ENCODE measurements at places on chromosomes 7 and 10.

DNA sequence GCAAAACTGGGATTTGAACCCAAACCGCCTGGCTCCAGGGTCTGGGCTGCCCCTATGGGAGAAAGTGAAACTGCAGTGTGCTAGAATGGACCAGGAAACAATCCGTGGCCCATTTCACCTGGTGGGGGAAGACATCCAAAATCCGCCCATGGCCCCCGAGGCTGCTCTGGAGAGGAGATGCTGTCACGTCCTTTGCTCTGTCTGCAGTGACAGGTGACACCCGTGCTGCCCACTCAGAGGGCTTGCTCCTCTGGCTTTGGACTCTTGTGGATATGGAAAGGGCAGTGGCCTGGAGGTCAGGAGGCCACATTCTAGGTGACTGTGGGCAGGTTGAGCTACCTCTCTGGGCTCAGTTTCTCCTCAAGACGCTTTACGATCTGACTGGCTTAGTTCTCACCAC is 151.2 kb upstream of the GPR26 start:
- no peak for DNase-seq

- no peak for DNase-seq
Observed at GRCh38 chr7:102004229-102004628, 186.8 kb downstream of the CUX1 start.

DNA sequence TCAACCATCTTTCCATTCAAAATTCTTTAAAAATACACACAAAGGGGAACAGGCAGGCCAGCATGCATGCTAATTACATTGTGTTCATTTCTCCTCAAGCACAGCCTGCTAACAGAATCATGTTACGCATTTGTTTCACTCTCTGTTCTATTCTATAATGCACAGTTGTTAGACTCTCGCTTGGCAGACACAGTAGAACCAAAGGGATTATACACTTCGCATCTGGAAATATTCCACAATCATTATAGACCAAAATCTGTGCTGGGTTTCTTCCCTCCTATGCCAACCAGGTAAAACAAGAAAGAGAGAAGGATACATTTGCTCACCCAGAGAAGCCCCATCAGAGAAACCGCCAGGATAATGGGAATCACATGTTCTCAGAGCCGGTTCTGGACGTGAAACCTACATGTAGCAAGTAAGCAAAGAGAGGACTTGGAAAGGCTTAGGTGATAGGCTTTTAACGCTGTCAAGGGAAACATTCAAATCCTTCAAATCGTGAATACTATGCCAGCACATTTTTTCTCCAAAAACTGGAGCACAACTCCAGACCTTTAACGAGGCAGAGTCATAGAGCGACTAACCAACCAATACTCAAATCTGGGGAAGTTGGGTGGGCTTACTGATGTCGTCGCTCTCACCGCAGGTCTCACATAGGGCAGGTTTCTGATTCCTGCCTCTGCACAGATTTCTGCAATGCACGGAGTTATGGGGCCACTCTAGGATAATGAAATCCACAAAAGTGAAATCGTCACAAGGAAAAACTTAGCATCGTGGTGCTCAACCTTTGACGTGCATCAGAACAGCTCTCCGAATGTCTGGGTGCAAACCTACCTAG is 380.5 kb upstream of the AUTS2 start:
- no peak for DNase-seq

DNA sequence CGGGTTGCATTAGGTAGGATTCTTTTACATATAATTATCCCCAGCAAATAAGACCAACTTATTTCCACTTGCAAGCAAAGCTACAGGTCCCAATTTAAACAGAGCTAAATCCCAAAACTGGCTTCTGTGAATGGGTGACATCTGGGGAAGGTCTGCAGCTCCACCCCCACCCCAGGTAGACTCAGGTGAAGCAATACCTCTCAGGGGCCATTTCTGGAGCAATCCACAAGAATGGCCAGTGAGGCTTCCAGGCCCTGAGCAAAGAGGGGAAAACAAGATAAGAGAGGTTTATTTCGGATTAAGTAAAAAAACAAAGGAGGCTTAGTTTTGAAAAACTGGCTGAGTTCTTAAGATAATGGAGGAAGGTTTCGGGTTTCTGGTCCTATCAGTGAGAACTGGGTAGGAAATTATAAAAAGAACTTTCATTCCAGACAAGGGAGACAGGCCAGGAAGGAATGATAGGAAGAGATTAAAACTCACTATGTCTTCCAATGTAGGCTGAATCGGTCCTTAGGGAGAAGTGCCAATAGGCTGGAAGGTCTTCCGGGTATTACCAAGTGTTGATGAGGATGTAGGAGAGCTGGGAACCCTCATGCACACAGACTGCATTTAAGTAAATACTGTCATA is 25.4 kb downstream of the SH3PXD2A start:
- DNase-seq, result no peak

DNA sequence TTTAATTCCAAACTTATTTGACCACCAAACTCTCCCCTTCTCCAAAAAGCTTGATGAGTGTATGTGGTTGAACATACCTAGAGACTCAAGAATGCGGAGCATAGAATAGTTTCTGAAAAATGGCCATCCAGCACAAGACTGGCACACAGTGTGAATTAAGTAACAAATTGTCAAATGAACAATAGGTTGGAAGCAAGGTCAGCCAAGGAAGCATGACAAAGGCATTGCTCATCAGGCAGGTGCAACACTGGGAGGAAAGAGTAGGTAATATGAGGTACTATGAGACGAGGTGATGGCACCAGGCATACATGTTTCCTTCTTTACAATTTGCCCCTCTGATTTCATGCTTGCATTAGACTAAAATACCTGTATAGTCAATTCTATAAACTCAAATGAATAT is 73.7 kb downstream of the DKK1 start:
- no peak for DNase-seq

DNA sequence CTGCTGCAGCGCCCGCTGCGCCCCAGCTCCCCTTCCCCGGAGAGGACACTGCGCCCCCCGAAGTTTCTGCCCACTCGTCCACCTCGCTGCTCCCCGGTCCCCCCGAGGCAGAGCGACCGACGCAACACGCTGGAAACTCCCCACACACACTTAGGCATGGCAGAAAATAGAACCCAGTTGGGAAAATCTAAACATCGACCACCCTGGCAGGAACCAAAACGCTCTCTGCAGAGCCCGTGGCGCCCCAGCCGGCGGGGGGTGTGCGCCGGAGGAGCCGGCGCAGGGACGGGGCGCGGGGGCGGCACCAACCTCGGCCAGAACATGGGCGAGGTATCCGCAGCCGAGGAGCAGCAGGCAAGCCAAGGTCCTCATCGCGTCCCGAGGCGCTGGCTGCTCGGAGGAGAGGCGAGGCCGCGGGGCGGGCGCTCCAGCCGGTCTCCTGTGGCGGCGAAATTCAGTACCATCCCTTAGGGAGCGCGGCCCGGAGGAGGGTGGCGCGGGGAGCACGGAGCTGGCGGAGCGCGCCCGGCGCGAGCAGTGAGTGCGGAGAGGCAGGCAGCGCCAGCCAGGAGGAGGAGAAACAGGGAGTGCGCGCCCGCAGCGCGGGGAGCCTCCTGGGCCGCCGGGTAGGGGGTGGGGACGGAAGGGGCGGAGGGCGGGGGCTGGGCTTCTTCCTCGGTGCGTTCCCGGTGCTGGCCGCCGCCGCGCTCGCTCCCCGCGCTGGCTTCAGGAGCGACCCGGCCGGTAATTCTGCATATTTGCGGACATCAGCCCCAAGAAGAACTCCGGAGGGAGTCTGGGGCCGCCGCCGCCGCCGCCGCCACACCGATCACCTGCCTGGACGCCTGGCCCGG is 789 bp downstream of the PDGFA start:
- DNase-seq, result peak; percentile 12

DNA sequence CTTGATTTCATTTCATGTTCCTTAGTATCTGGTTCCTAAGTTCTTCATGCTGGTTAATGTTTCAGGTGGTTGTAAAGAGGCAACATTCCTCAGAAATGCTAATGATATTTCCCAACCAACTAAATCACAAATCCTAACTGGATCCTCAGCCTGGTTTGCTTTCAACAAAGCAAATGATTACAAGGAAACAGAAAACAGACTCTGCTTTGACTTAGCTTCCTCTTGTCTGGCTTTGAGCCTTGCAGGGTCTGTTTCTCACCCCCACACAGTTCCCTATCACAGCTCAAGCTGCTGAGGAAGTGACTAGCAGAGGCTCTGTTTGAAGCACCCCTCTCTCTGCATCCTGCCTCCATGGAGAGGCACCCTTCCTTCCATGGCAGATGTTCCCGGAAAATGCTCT is 130.2 kb upstream of the CTTNBP2 start:
- DNase-seq, result no peak

DNA sequence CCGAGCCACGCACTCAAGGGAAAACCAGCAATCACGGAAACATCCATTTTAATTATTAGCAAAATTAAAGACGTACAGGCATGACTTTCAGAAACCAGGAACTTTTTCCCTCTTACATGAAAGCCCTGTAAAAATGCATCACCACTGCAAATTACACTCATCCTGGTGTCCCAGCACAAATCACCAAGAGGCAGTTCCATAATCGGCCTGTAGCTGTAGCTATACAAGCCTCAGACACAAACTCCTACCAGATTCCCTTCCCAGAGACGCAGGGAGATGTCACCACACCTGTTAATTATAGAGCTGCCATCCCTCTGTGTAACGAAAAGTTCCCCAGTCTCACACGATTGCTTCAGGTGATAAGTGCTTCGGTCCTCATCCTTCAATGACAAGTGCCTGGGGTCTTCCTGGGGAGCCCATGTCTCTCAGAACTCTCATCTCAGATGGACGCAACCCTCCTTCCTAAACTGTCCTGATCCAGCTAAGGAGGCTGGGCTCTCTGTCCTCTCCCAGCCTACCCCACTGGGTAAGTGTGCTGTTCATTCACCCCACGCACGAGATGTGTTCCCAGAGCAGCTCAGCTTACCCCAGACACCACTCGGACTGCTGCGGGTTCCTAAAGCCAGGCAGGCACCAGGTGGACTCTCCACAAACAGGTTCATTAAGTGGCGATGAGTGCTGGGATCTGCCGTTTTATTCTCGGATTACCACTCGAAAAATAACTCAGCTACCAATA is 5.9 kb downstream of the FGFR2 start:
- DNase-seq, result no peak

DNA sequence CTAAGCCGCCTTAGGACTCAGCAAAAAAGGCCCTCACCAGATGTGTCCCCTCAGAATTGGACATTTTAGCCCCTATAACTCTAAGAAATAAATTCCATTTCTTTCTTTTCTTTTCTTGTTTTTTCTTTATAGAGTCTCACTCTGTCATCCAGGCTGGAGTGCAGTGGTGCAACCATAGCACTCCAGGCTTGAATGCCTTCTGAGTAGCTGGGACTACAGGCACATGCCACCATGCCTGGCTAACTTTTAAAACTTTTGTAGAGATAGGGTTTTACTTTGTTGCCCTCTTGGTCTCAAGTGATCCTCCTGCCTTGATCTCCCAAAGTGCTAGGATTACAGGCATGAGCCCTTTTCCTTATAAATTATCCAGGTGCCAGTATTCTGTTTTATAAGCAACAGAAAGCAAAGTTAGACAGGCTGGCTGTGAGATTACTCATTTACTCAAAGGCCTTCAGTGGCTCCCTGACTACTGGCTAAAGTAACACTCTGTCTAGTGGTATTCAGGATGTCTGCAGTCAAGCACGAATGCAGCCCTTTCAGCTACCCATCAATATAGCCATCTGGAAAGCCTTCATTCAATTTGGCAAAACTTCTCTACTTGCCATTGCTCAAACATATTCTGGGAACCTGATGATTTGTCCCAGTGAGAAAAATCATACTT is 128.6 kb downstream of the ICA1 start:
- DNase-seq, result no peak

GRCh38 chr7:101815826-101816594 is 1.4 kb upstream of the CUX1 start:
- DNase-seq, result peak; percentile 60

GRCh38 chr7:132257253-132257652 is 319.0 kb downstream of the PLXNA4 start:
- no peak for DNase-seq

- no peak for DNase-seq
Observed at GRCh38 chr10:48522011-48522765, 82.7 kb downstream of the ARHGAP22 start.

DNA sequence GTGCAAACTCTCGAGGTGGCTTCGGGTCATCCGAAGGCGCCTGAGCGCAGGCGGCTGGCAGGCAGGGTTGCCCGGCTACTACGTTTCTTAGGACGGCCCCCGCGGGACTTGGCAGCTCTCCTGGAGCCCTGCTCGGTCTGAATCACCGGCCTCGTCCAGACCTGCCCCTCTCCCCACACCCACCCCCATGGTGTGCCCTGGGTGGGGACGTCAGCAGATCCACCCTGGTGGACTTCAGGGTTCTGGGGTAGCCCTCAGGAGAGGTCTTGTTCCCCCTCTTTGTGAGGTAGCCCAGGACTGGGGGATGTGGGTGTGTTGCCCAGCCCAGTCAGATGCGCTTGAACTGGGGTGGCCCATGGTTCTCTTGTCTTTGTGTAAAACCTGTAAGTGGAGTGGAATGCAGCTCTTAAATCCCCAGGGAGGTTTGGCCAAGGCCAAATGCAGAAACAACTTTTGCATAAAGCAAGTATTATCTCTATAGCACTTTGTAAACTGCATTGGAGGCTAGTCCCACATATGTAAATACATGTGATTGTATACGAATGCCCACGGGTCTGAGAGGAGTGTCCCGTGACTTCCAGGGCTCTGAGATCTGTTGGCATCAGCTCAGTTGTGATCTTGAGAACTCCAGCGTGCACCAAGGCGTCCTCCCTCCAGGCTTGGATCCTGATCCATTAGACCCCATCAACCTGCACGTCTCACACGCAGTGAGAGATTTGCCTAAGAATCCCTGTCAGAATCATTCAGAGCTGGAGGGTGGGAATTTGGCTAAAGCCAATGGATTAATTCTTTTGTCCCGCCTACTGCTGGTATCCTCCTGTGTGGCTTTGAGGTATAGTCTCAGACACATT is 1.8 kb downstream of the PFKFB3 start:
- DNase-seq, result no peak

GRCh38 chr7:87941138-87941537 is 7.1 kb downstream of the ADAM22 start:
- DNase-seq, result no peak

GRCh38 chr10:24751716-24752115 is 28.0 kb upstream of the ARHGAP21 start:
- DNase-seq, result no peak

- no peak for DNase-seq
Observed at GRCh38 chr7:128383776-128384175, 22.3 kb upstream of the PRRT4 start.

- DNase-seq, result no peak
Observed at GRCh38 chr10:113540845-113541548, 11.9 kb upstream of the HABP2 start.

DNA sequence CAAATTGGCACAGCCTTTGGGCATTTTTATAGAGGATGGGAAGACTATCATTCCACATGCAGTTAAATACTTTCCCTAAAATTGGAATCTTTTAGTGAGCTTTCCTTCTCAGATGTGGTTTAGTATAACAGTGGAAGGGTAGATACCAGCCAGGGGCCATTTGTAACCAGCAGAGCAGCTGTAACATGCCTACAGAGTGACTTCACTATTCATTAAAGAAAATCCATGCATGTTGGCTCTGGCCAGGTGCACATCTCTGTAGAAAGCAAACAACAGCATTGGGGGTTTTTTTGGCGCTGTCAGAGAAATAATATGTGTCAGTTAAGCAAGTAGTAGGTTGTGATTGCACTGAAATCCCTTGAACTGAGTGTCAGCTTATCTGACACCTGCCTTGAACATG is 115.6 kb downstream of the LHFPL3 start:
- DNase-seq, result no peak

- DNase-seq, result peak; percentile 28
Observed at GRCh38 chr7:17041324-17041723, 159.5 kb upstream of the AGR3 start.

GRCh38 chr7:114048386-114049235 is 129.8 kb upstream of the PPP1R3A start:
- no peak for DNase-seq

Measured in CD4-positive, alpha-beta T cell treated with Interleukin-6 at 100 ng/mL for 8 hours (primary cell).